Left colon (tissue), 2 donors: ENCODE measurements at places on chromosomes 7 and 10.

- DNase-seq = no peak
Observed at GRCh38 chr7:68246189-68246633, 1249.6 kb downstream of the TYW1 start.

DNA sequence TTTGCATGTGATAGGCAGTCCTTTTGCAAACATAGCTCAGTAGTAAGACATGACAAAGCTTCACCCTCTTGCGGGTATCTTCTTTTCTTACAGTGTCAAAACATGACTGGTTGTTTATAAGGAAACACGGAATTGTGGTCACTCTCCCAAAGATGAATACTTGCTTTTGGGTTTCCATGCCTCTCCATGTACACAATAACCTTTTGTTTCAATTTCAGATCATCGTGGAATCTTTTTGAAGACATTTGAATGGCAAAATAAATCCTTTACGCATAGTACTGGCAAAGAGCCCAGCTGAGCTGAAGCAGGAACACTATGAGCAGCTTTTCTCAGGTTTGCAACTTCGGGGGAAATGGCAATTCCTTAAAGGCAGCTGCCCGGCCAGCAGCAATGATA lies 156.8 kb upstream of the FRMD4A start:
- no peak for DNase-seq

- DNase-seq = no peak
Observed at GRCh38 chr10:44811072-44811471, 100.1 kb upstream of the TMEM72 start.

- no peak for DNase-seq
Observed at GRCh38 chr10:71963351-71964097, 671 bp upstream of the CHST3 start.

GRCh38 chr10:100729862-100730724 lies 15.3 kb upstream of the PAX2 start:
- no peak for DNase-seq
